Hematopoietic multipotent progenitor cell treated with erythropoietin and hydrocortisone succinate and interleukin-3 and kit ligand, for 4 days (in vitro differentiated cells): ENCODE measurements at places on chromosomes 5 and 9.
A peak's percentile ranks its signal among the peaks of the same experiment; 100 is the strongest.

- DNase-seq, result no peak
These were observed 7.5 kb upstream of the GPX3 start for GRCh38 chr5:151012862-151013261.

DNA sequence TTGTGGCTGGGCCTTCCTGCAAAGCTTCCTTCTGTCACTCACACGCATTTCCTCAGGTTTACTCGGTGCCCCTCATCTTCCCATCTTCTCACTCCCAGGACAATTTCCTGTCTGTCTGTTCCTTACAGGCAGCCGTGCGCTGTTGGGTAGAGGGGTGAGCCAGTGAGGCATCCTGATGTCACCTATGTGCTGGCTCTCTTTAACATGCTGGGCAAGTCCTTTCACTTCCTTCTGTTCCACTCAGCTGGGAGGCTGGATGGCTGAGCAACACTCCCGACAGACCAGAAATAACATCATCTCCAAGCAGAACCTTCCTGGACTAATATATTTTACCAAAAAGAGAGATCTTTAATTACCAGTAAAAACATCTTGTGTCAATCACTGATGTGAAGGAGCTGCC is 103.0 kb downstream of the HSD17B3 start:
- no peak for DNase-seq

DNA sequence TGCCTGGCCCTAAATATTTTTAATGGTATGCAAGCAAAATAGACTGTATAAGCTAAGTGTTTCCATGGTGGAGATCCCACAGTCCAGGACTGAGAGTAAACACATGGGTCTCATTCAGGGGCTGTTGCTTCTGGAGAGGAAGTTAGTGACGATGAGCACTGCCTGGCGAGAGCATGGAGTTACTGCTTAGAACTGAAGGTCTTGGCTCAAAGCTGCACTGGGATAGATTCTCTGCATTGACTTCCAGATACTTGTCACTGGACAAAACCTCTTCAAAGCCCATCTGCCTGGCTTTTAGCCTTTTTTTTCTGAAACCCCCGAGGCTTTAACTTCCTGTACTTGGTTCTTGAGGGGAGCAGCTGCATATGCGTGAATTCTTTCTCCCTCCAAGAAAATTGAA is 39.2 kb downstream of the GPR107 start:
- DNase-seq, result no peak

- no peak for DNase-seq
These were observed 136.1 kb downstream of the RGS3 start for GRCh38 chr9:113599646-113600022.

GRCh38 chr9:92633614-92634278 is 36.2 kb downstream of the IPPK start:
- no peak for DNase-seq

- DNase-seq, result no peak
These were observed 136.1 kb upstream of the HAND1 start for GRCh38 chr5:154614125-154614524.

- peak; percentile 18 for DNase-seq
These were observed 88.0 kb downstream of the INIP start for GRCh38 chr9:112629671-112630485.

DNA sequence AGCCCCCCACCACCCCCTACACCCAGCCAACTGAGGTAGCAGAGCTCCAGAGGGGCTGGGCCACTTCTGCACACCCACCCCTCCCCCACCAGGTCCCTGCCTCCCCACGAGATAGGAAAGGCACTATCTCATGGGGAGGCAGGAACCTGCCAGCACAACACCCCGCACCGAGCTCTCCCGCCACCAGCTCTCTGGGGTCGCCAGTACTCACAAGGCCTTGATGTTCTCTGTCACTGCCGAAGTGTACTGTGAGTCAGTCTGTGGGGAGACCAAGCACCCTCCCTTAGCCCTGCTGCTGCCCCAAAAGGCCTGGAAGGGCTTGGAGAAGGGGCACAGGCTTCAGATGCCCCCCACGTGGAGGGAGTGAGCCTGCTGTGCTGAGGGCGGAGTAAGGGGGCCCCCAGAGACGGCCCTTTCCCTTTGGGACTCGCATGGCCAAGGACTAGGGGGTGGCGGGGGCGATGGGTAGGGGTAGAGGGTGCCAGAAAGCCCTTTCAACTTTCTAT is 5.9 kb downstream of the MGAT4B start:
- DNase-seq, result peak; percentile 76

- DNase-seq, result no peak
These were observed 165.8 kb downstream of the MELK start for GRCh38 chr9:36738318-36738976.

- DNase-seq, result peak; percentile 59
These were observed 5.0 kb downstream of the NCBP1 start for GRCh38 chr9:97638666-97639065.

DNA sequence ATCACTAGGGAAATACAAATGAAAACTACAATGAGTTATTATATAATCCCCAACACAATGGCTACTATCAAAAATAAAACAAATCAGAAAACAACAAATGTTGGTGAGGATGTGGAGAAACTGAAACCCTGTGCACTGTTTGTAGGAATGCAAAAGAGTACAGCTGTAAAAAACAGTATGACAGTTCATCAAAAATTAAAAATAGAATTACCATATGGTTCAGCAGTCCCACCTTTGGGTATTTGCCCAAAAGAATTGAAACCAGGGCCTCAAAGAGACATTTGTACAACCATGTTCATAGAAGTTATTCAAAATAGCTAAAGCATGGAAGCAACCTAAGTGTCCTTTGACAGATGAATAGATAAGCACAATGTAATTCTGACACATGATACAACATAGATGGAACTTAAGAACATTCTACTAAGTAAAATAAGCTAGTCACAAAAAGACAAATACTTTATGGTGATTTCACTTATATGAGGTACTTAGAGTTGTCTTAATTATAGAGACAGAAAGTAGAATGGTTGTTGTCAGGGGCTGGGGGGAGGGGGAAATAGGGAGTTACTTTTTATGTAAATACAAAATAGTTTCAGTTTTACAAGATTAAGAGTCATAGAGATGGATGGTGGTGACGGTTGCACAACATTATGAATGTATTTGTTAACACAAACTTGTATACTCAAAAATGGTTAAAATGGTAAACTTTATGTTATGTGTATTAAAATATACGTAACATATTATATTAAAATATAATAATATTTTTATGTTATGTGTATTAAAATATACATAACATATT is 102.8 kb downstream of the KCTD16 start:
- DNase-seq, result no peak

DNA sequence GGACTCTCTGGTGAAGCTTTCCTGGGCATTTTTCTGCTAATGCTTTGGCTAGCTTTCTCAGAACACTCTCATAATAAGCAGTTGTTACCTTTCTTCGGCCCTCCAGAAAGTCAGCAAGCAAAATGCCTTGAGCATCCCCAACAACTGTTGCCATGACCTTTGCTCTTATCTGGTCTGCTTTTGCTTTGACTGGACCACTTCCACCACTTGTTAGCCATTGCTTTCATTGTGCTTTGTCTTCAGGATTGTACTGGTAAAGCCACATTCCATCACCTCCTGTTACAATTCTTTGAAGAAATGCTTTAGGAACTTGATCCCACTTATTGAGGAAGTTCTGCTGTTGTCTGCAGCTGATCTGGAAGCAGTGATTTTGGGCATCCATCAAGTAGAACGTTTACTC is 35.7 kb downstream of the RAD50 start:
- no peak for DNase-seq

GRCh38 chr9:87016681-87017080 is 69.4 kb upstream of the GAS1 start:
- no peak for DNase-seq

DNA sequence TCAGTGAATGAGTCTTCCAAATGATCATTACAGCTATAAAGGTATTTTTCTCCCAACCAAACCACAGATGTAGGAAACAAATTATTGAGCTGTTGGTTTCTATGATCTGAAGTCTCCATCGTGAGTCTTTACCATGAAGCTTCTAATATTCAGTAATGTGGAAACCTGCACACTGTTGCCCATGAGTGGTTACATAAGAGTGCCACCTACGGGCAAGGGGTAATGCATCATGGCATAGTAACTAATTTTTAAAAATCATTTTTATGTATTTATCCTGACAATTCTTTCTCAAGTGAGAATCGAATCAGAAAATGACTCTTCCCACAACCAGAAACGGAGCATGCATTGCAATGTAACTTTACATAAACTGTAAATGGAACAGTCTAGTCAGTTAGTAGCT is 282.5 kb upstream of the SMARCA2 start:
- peak; percentile 2 for DNase-seq

- DNase-seq, result peak; percentile 91
These were observed 5.4 kb upstream of the HEMGN start for GRCh38 chr9:97943308-97943855.

GRCh38 chr9:134174073-134174449 is 9.7 kb upstream of the RNU6ATAC start:
- DNase-seq, result peak; percentile 82

DNA sequence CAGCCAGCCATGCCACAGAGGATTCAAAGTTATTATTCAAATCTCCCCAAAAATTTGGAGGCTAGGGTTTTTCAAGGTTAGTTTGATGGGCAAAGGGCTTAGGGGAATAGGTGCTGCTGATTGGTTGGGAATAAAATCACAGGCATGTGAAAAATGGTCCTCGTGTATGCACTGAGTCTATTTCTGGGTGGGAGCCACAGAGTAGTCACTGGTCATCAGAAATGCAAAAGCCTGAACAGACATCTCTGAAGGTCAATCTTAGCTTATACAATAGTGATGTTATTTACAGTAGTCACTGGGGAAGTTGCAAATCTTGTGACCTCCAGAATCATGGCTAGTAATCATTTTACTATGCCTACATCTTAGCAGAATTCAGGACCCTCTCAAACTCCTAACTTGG is 1.3 kb downstream of the IL33 start:
- DNase-seq, result no peak

GRCh38 chr9:115951977-115952376 is 201.6 kb upstream of the PAPPA start:
- no peak for DNase-seq

DNA sequence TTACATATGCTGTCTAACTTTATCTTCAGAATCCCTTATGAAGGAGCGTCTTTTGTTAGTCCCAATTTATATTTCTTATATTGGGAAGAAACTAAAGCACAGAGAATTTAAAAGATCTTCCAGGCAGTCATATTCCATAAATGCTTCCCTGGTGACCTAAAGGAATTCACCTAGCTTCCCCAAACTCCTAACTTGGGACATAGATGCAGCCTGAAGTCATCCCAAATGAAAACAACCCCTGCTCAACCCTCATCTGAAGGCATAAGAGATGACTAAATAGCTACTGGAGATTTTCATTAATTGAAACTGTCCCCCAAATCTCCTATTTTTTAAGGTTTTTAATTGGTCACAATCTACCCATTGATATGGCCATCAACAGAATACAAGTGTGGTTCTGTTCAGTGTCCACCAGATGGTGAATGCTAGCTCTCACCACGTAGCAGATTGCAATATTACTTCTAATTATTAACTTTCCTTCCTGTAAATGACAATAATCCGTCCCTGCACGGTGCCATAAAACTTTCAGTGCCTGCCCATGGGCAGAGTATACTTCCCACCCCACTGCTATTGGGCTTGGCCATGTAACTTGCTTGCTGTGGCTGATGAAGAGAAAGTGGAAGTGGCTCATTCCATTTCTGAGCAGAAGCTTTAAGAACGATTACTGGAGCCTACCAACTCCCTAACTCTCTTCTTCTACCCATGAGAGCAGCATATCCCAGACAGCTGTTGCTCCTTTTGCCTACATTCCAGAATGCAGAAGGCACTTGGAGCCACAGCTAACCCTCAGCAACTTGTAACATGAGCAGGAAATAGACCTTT is 18.7 kb downstream of the PRUNE2 start:
- DNase-seq, result no peak

- DNase-seq, result no peak
These were observed 40.1 kb downstream of the TRIP13 start for GRCh38 chr5:932628-933250.

GRCh38 chr5:95773335-95774059 is 42.4 kb downstream of the RHOBTB3 start:
- DNase-seq, result peak; percentile 71

DNA sequence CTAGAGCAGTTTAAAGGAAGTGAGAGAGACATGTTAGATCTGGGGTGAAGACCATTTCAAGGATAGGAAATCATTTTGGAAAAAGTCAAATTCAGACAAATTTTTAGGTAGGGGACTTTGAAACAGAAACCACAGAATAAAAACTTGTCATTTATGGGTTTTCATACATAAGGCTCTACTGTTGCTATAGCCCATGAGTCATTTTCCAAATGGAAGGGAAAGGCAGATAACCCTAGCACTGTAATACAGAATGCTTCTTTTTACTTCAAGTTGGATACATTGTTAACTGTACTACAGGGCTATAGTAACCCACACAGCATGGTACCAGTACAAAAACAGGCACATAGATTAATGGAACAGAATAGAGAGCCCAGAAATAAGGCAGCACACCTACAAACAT is 455.4 kb downstream of the EBF1 start:
- DNase-seq, result no peak

- DNase-seq, result no peak
These were observed 19.4 kb upstream of the FABP6 start for GRCh38 chr5:160209917-160210316.

DNA sequence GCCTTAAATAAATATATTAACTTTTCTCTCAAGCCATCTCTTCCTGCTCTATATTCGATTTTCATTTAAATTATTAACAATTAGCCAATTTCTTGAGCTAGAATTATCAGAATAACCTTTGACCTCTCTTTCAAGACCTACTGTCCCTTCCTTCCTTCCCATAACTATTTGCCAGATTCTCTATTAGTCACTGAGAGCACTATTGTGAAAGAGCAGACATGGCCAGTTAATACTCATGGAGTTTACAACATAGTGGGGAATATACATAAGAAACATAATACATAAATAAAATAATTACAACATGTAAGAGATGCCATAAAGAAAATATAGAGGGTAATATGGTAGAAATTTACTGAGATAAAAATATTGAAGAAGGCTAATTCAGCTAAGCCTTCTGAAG is 72.1 kb upstream of the CHD1 start:
- no peak for DNase-seq
